GM23248 (cell line): ENCODE measurements at places on chromosomes 12 and 14. TPM values are rescaled to one million over a fixed set of nuclear protein-coding genes. Genes with fewer than 3 reads are reported as not detected.
A peak's percentile ranks its signal among the peaks of the same experiment; 100 is the strongest.

GRCh38 chr14:76953311-76953945, 75.1 kb downstream of the IRF2BPL start:
- peak; percentile 93 for DNase-seq

APOF gene
- not detected in 2 replicates for total RNA-seq

DNA sequence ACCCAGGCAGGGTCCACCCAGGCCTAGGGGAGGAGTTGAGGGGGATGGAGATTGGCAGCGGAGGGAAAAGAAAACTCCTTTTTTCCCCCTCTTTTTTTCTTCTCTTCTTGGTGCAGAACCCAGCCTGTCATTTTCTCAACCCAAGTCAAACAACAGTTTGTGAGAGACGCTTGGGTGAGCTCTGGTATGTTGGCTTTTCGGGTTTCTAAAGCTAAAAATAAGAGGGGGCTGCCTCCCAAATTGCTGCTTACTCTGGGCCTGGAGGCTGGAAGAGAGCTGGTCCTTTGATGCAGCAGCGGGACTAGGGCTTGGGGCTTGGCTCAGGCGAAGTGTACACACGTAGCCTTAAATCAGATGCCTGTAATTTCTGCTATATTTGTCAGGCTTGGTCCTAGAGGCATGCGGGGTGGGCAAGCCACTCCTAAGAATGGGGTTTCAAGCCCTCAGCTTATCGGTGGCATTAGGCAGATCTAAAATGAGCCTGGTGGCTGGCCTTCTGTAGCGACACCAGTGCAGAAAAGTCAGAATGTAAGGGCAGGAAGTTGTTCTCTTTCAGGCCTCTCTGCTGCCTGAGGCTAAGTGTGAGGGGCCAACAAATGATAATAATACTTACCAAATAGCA, 816 bp upstream of the SLC8A3 start:
- no peak for DNase-seq

NFE2 gene
- total RNA-seq: not detected in 2 replicates

BEST3 gene
- 0.25 TPM in 1 of 2 replicates, not detected in the other for total RNA-seq

DTX1 gene
- not detected in 2 replicates for total RNA-seq

GRCh38 chr14:52091928-52092327, 23.1 kb upstream of the NID2 start:
- DNase-seq: no peak

DNA sequence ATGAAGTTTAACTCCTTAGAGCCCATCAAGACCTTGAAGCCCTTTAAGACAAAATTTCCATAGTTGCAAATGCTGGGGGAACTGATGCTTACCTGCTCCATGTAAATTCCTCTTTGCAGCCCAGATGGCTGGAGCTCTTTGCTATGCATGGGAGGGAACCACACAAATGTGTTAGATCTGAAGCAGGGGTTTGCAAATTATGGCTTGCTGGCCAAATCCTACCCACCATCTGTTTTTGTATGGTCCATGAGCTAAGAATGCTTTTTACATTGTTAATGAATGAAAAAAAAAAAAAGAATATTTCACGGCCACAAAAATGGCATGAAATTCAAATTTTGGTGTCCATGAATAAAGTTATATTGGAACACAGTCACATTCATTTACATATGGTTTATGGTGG, 74.6 kb downstream of the GCH1 start:
- DNase-seq: no peak

RTN1 gene
- total RNA-seq: not detected in 2 replicates

GRCh38 chr14:54555651-54556050, 11.3 kb upstream of the SAMD4A start:
- DNase-seq: no peak

DNA sequence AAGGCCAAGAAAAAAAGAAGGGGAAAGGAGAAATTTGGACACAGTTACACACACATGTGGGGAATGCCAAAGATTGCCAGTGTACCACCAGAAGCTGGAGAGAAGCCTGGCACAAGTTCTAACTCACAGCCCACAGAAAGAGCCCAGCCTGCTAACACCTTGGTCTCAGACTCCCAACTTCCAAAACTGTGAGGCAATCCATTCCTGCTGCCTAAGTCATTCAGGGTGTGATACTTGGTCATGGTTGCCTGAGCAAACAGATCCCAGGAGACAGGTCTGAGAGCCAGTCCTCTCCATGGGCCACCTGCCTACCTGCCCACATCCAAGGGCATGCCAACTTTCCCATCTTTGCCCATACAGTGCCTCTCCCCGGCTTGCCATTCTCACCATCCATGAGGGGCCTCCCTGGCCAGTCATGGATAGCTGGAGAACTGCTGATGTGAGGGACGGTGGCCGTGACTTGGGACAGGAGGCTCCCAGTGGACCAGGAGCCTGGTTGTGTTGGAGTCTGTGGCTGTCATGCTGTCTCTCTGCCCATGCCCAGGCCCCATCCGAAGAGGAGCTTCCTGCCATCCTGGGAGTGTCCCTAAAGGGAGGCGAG, 198.0 kb upstream of the RTL1 start:
- DNase-seq: peak; percentile 23

GRCh38 chr12:112418608-112419296, at the start of gene PTPN11:
Gene PTPN11 (plus strand): TSS chr12:112418947. CDS start chr12:112419112, 165 bp downstream.
- peak; percentile 89 for DNase-seq

EML5 gene
- total RNA-seq: under 0.01 TPM in 1 of 2 replicates, not detected in the other

- DNase-seq: peak; percentile 64
These were observed 482 bp downstream of the TMEM30B start for GRCh38 chr14:61280526-61281185.

DNA sequence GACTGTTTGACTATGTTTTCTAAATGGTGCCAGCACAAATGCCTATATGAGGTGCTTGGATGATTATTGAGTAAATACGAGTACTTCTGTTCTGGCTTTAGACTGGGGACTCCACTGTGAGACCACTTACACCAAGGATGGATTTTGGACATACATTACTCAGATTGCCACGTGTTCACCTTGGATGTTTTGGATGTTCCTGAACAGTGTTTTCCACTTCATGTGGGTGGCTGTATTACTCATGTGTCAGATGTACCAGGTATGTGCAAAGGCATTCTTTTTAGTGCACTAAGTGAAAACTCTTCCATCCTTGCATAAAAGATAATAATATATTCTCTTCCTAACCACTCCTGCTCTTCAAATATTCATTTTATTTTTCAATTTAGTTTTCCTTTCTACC, 30.7 kb downstream of the CSRP2 start:
- no peak for DNase-seq

DNA sequence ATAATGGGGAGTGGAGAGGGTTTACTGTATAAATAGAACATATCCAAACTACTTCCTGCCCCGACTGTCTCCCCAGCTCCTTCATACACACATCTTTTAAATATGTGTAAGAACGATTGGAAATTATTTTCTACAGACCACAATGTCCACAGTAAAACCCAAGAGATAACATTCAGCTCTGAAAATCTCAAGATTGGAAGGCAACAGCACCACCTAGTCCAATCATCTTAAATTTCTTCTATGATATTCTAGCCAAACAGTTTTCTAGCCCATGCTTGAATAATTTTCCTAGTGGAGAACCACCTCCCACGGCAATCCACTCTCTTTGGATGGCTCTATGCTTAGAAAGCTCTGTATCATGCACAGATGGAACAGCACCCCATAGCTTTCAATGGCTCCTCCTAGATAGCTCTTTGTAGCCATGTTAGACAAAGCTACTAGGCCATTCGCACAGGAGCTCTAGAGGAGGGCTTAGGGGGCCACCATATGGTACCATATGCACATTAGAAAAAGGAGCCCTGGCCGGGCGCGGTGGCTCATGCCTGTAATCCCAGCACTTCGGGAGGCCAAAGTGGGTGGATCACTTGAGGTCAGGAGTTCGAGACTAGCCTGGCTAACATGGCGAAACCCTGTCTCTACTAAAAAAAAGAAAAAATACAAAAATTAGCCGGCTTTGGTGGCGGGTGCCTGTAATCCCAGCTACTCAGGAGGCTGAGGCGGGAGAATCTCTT, 18.1 kb downstream of the VDR start:
- no peak for DNase-seq

KCNC2 gene
- not detected in 2 replicates for total RNA-seq

DNA sequence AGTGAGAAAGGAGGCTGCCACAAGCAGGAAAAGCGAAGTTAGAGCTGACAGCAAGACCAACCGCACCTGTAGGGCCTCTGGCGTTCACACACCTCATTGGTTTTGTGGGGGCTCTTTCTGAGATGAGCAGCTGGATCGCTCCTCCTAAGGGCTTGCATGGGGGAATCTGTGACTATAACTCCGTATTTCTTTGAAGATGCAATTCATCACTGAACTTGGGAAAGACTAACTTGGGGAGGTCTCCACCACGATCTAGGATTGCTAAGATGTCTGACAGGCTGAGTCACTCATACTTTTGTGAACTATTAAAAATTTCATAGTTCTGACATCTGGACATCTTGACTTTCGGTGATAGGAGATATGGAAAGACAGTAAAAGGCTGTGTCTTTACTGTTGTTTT, 173.6 kb downstream of the ETV6 start:
- DNase-seq: peak; percentile 57

GRCh38 chr12:111687255-111687654, 1.4 kb downstream of the ACAD10 start:
- DNase-seq: peak; percentile 30

PAX9 gene
- not detected in 2 replicates for total RNA-seq

DNA sequence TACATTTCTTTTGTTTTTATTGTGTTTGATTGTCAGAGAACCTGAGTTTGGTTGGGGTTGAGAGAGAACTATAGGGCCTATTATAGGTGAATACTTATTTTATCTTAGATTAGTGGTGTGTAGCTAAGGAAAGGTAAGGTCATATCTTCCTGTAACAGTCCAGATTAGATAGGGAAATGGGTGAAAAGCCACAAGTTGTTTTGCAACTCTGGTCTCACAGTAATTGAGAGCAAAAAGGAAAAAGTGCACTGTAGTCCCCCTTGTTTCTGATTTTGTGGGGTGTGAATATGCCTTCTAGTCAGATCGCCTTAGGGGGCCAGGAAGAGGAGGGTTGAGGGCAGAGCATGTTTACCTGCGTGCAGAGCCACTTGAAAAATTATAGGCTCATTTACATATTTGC, 8.9 kb downstream of the MSRB3 start:
- DNase-seq: no peak

INHBC gene
- not detected in 2 replicates for total RNA-seq

TDP1 gene
- total RNA-seq: 12.6 and 16.3 TPM in 2 replicates

DNA sequence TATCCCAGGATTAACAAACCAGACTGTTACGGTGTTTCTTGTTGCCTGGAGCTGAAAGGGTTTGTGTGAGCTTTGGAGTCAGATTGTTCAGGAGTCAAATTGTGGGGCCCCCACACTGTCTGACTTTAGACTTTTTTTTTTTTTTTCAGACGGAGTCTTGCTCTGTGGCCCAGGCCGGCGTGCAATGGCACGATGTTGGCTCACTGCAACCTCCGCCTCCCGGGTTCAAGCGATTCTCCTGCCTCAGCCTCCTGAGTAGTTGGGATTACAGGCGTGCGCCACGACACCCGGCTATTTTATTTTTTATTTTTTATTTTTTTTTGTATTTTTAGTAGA, 847 bp downstream of the TSFM start:
- no peak for DNase-seq

NTN4 gene
- total RNA-seq: 63.7 and 76.6 TPM in 2 replicates

DNA sequence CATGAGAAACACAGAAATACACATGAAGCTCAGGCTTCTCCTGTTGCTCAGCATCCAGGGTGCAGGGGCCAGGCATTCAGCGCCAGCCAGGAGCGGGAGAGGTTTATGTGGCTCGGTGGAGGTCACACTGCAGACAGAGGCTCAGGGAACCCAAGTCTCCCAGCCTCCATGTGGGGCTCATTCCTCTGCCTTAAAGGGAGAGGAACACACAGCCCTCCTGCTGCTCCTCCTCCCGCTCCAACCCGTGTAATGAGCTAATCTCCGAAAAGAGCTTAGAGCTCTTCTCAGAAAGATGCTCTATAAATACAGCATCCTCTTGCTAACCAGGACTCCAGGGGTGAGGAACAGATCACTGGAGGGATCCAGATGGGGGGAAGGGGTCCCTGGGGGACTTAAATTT, 28.2 kb downstream of the FGF6 start:
- no peak for DNase-seq
